ENCODE measurements at places on chromosomes 6 and 20.
A peak's percentile ranks its signal among the peaks of the same experiment; 100 is the strongest.

- no peak for DNase-seq
Measured at GRCh38 chr6:64988148-64988547, 718.9 kb downstream of the EYS start.

DNA sequence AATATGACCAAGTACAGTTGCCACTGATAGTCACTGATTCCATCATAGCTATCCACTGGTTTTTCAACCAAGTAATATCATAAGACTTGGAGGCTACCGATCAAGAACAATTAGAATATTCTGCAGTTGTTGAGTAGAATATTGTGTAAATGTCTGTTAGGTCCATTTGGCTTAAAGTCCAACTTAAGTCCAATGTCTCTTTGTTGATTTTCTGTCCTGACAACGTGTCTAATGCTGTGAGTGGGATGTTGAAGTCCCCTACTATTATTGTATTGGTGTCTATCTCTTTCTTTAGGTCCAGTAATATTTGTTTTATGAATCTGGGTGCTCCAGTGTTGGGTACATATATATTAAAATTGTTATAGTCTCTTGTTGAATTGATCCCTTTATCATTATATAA is 13.9 kb downstream of the ARFGEF3 start:
- DNase-seq = no peak

DNA sequence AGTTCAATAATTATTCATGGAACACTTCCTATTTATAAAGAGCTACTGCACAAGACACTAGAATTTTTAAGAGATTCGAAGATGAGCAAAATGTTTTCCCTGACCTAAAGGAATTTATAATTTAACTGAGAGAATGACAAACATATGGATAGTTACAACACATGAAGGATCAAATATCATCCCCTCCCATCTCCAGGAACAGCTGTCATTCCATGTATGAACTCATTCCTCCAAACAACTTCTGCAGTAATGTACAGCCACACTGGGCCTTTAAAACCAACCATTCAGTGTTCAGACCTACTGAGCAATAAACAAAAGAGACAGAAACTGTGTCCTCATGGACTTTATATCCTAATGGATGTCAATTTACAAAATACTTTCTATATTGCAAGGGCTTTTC is 87.8 kb downstream of the KIF16B start:
- no peak for DNase-seq

GRCh38 chr6:31400467-31401289 is 2.7 kb upstream of the MICA start:
- DNase-seq = peak; percentile 64

DNA sequence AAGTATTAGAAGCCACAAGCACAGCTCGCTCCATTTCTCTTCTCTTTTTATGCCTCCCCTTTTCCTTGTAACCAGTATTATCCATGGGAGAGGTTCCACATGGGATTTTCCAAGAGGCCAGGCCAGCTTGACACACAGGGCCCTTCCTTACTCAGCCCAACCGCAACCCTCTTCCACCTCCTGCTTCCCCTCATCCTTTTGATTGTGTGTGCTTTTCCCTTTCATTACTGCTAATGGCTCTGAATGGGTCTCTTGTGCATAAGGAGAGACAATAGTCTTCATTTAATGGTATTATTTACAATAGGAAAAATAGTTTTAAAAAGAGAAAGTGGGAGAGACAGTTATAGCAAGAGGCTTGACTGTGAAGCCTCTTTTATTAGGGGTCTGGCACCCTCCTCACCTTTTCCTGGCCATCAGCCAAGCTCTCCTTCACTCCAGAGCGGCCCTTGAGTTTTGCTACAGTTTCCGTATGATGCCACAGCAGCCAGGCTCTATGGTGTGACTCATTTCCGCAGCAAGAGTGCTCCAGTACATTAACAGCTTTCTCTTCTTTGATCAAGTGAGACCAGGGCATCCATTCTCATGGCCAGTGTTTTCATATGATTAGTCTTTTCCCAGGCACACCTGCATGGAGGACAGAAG is 579.5 kb downstream of the TFAP2B start:
- no peak for DNase-seq

- DNase-seq = no peak
Measured at GRCh38 chr6:49913636-49914375, 47.5 kb upstream of the CRISP1 start.

GRCh38 chr6:41784581-41785171 is 2.8 kb upstream of the TOMM6 start:
- no peak for DNase-seq

DNA sequence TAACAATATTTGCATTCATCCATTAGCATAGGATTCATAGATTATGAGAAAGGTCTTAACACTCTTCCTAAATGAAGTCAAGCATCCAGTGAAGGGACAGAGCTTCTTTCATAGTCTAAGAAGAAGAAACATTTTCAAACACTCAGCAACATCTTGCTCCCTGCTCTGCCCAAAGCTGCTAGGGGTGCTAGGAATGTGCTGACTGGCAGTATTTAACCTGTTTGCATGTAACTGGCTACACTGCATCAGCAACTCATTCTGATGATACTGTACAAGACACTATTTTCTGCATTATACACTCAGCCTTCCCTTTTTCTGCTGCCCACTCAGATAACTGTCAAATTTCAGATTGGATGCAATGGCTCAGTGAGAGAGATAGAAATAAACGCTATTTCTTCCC is 495.1 kb upstream of the ARID1B start:
- DNase-seq = no peak

GRCh38 chr6:94065707-94066337 is 646.5 kb upstream of the EPHA7 start:
- DNase-seq = no peak

DNA sequence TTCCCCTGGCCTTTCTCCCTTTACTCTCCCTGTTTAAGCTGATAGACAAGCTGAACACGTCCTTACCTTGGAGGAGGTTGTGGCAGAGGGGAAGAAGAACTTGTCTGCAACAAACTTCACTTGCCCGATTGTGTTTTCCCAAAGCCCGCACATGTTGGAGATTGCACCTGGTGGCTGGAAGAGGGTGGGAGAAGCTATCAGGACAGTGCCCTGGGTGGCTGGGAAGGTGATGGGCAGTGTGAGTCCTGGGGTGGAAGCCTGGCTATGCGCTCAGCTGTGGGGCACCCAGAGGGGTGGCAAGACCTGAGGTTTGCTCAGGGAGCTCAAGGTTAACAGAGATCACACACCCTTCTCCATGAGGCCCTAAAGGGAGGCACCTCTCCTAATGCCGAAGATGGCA is 25.0 kb upstream of the SSTR4 start:
- DNase-seq = no peak

DNA sequence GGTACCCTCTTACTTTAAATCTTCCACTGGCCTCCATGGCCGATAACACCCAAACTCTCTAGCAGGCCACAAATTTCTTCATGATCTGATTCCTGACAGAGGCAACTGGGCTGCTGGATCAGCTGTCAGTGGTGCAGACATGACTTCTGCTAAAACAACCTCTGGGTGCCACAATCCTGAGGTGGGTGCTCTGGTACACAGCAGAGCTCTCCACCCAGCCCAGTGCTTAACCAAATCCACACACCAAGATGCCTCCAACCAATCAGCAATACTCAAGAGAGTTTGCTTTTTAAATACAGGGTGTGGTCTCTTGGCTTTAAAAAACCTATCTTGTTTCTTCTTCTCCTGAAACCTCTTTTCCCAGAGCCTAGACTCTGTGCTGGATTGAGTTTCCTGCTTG is 126.6 kb upstream of the SPACA1 start:
- no peak for DNase-seq

DNA sequence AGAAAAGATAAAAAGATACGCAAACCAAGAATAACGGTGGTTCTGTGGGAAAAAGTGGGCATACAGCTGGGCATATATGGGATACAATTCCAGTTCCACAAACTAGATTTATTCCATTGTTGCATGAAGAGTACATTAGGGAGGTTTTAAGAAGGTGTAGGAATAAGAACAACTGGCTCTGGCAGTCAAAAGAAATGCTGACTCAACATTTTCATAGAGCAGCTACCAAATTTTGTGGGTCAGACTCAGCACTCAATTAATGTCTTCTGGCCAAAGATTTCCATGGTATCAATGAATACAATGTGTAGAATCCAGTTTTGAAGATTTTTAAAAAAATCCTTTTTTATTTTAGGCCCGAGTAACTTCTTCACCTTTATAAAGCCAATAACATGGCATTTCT is 40.2 kb downstream of the TP53INP2 start:
- no peak for DNase-seq

- DNase-seq = no peak
Measured at GRCh38 chr20:56833427-56833826, 204.3 kb downstream of the TFAP2C start.

GRCh38 chr6:14881398-14881797 is 364.5 kb upstream of the JARID2 start:
- no peak for DNase-seq

DNA sequence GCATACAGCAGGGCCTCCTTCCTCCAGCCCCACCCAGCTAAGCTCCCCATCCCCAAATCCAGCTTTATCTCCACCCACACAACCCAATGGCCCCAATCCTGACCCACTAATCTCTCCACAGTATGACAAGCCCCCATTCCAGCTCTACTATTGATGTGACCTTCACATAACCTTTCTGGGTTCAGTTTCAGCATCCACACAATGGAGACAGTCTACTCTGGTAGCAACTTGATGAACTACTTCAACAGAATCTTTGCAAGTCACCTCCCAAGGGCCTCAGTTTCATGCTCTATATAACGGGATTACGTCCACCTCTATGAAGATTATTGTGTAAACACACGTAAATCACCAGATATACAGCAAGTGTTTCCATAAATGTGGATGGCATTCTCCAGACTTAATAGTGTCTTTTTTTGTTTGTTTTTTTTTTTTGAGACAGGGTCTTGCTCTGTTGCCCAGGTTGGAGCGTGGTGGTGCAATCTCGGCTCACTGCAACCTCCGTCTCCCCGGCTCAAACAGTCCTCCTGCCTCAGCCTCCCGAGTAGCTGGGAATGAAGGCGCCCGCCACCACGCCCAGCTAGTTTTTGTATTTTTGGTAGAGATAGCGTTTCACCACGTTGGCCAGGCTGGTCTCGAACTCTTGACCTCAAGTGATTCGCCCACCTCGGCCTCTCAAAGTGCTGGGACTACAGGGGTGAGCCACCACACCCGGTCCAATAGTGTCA is 1.4 kb downstream of the AHCY start:
- DNase-seq = no peak

DNA sequence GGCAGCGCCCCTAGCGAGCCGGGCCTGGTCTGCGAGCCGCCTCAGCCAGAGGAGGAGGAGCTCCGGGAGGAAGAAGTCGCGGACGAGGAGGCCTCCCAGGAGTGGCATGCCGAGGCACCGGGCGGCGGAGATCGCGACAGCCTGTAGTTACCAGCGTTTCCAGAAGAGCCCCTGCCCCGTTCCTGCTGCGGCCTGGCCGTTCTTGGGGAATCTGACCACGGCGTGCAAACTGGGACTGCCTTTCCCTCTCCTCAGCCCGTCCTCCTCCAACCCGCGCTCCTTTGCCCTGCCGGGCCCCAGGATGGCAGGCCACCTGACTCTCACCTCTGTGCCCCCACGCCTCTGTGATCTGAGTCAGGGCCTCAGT is 802 bp downstream of the HDGFL1 start:
- DNase-seq = no peak

DNA sequence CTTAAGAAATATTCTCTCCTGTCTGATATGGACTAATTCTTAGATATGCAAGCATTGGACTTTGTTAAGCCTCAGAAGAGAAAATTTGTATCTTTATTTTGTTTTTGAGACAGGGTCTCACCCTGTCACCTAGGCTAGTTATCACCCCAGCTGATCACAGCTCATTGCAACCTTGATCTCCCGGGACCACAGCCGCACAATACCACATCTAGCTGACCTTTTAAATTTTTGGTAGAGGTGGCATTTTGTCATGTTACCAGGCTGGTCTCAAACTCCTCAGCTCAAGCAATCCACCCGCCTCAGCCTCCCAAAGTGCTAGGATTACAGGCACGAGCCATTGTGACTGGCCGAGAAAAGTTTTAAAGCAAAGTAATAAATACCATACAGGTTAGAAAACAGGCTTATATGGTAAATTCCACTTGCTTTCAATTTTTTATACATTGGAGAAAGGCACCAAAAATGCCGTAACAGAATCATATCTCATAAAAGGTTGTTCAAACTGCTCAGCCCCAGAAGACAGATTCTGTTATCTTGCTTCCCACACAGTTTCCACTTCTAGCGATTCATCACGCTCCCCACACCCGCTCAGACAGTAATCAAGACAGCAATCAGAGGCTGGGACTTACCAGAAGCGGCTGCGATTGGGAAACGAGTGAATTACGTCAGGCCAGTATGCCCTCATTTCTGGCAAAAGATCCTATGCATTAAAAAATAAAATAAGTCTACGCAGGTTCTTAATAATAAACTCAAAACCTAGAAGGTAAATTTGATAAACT is 13.8 kb downstream of the RNASET2 start:
- DNase-seq = no peak

- no peak for DNase-seq
Measured at GRCh38 chr6:4322846-4323309, 187.5 kb upstream of the ECI2 start.

DNA sequence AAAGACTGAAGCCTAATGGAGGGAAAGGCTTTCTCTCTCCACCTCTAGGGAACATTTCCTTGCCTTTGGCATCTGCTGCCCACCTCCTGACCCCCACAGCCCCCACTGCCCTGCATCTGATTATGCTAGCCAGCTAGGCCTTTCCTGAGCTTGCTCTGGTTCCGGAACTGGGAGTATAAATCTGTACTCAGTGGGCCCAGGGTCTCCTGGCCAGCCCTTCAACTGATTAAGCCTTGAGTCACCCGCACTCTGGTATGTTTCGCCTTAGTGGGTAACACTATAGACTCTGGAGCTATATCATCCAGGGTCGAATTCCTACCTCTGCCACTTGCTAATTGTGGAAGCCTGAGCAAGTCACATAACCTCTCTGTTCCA is 45.6 kb upstream of the RIPOR2 start:
- no peak for DNase-seq

DNA sequence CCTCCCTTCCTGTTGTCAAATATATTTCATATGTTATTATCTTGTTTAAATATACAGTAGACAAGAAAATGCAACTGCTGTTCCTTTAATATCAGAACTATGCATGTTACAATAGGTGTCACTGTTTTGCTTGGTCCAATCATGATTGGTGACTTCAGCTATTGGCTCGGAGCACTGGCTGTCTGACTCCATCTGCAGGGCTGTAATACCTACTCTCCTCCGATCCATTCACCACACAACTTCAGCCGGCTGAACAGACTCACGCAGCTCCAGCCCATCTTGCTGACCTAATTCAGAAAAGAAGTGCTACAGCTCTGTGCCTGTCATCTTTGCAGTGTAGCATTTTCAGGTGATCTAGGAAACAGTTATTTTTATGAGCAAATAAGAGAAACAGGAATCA is at the start of gene BTBD3:
BTBD3 (plus strand) TSS at position 231 of the 400 bp plus-strand sequence. CDS start 383 bp downstream, outside the sequence.
- no peak for DNase-seq

DNA sequence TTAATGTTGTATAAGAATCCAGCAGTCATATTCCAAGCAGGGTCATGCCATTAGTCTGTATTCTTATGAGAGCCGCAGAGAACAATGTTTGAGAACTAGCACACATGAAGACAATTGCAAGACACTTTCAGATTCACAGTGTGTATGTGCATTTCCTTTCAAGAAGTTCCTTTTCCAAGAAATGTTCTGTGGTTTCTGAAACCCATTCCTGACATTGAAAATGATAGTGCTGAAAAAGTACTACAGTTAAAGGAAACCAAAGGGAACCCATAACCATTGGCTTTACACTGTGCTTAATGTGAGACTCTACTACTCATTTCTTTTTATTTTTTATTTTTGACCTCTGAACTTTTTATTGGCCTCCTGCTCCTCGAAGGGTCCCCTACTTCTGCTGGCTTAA is 4.2 kb upstream of the CALHM6 start:
- DNase-seq = no peak

- DNase-seq = no peak
Measured at GRCh38 chr6:6723921-6724538, 135.5 kb downstream of the LY86 start.
